AG04450 (cell line): ENCODE measurements at places on chromosomes 5 and 9.

GRCh38 chr5:10333154-10334006 is 20.1 kb upstream of the MARCHF6 start:
- DNase-seq, result no peak

- peak; percentile 92 for DNase-seq
Observed at GRCh38 chr9:100111235-100111634, 12.2 kb downstream of the INVS start.

- DNase-seq, result no peak
Observed at GRCh38 chr9:70795841-70796240, 325.6 kb downstream of the TRPM3 start.

DNA sequence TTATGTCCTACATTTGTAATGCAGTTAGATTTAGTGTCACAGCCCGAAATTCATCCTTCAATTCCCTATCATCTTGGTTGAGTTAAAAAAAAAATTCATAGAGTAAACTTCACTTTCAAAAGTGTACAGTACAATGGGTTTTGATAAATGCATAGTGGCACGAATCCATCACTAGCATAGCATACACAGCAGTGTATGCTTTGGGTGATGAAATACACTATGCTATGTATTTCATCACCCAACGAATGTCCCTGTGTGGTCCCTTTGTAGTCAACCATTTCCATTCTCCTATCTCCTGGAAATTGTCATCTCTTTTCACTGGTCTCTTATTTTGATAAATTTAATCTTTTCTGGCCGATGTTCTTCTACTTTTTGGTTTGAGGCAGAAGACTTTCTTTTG is 129.4 kb upstream of the BASP1 start:
- DNase-seq, result no peak

DNA sequence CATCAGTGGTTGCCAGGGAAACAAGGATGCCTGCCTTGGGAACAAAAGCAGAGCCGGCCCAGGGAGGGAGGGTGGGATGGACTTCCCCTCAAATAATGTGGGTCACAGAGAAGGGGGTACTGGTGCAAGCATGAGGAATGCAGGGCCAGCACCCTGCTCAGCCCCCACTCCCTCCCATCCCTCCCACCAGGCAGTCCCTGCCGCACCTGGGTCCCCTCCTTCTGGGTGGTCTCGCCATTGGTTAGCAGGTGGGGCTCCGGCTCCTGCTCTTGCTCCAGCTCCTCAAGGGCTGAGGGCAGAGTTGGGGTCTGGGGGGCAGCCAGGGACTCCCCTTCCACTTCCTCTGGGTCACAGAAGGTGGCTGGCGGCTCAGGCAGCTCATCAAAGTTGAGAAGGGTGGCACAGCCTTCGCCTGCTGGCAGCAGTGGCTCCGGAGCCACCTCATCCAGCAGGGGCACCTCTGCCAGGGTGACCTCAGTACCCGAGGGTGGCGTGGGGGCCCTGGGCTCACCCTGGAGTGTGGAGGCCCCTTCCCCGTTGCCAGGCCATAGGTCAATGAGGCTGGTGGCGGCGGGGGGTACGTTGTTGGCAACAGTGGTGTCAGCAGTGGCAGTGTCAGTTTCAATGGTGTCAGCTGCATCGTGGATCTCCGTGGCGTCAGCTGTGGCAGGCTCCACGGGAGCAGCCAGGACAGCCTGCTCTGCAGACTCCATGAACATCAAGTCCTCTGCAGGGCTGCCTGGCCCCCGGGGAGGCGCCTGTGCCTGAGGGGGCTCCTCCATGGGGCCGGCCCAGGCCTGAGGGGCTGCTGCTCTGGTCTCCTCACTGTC is 11.5 kb downstream of the PRR7 start:
- no peak for DNase-seq

DNA sequence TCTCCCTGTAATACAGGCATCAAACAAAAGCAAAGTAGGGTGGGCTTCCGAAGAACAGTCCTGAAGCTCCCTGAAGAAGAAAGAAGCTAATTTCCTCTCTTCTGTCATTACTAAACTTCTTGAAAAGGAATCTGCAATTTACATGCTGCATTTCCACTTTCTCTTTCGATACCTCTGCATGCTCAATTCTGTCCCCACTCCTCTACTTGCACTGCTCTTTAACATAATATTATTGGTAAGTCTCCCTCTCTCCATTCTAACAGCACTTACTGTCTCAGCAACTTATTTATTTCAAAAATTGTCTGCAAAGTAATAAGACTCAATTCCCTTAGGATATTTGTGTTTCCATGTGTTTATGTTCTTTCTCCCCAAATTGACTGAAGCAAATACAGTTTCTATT is 3.9 kb upstream of the PLPP1 start:
- no peak for DNase-seq

DNA sequence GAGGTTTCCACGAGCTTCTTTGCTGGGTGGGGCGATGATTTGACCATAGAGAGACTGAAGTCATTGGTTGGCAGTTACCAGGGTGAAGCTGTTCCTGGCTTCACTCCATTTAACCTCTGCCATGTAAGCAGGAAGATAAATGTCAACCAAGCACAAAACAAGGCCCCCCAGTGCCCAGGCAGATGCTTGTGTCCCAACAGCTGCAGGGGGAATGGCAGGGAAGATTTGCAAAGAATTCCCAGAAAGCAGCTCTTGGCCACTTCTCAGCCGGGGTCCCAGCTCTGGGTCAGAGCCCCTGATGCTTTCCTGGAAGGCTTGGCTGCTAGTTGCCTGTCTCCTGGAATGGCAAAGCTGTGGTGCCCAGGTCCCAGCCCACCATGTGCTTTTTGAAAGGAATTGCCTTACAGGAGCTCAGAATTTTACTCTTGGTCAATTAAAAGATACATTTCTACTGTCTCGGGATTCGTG is 383.4 kb downstream of the ENC1 start:
- DNase-seq, result no peak

GRCh38 chr5:113447498-113448050 is 12.8 kb upstream of the TSSK1B start:
- DNase-seq, result no peak

DNA sequence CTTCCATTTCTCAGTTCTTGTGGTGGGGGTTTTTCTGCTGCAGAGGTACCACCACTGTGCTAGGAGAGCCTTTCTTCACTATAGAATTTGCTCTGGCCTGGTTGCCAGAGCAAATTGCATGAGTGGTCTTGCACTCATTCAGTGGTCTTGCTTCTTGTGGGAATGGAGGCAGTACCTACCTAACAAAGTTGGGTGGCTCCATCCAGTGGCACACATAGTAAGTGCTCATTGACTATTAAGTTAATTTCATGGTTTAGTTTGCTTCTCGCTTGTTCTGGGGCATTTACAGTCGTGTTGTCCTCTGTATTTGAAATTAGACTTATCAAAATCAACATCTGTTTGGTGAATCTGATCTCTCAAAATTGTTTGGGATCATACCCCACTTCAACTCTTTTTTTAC is 23.0 kb downstream of the SLC28A3 start:
- DNase-seq, result no peak

GRCh38 chr5:87231037-87231808 is 36.5 kb upstream of the RASA1 start:
- DNase-seq, result no peak

GRCh38 chr5:74149395-74149794 is 491.1 kb downstream of the ENC1 start:
- peak; percentile 79 for DNase-seq

GRCh38 chr5:119353213-119353612 is 2.6 kb upstream of the TNFAIP8 start:
- DNase-seq, result no peak

DNA sequence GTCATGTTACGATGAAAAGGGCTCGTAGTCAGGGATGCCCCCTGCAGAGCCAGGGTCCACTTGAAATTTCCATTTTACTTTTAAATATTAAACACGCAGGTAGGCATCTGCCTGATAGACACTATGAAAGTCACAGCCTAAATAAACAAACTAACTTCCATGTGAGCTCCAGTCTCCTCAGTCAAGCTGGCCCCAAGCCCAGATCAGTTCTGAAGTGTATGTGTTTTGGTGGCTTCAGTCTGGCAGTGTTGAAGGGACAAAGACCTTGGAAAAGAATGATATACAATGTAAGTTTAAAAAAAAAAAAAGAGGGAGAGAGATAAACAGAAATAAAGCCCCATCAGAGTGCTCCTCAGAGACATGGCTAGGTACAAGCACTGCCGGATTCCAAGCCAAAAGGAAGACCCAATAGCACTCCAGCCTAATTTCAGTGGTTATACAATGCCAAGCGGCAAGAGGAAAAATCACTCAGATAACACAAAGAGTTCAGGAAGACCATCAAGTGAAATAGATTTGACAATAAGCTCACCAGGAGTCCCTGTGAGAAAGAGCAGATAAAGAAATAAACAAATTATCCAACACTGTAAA is 181.0 kb downstream of the BNC2 start:
- no peak for DNase-seq

- DNase-seq, result no peak
Observed at GRCh38 chr9:86207193-86207592, 52.3 kb downstream of the C9orf153 start.

DNA sequence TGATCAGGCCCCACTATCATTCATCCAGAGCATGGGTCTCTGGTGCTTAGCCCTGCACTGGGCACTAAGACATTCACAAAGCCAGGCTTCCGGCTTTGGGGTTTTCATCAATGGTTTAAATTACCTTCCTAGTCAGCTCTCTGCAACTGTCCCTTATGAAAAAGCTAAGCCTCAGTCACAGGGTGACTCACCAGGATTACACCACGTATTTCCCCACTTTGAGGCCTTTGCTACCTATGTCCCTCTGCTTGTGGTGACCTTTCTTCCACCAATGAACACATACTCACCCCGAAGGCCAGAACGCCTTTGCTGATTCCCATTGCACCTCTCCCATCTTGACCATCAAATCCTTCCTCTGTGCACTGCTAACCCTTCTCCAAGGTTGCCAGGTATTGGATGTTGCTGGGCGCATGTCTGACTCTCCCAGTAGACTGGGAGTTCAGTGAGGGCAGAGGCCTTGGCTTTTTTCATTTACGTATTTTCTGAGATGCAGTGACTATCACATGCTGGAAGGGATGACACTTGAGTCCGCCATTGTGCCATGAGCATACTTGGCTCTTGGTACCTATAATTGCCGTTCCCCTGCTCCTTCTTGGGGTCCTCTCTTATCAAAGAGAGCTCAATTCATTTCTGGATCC is 58.7 kb upstream of the TNFSF8 start:
- no peak for DNase-seq

GRCh38 chr5:36743891-36744772 is 132.4 kb upstream of the NIPBL start:
- peak; percentile 11 for DNase-seq

- no peak for DNase-seq
Observed at GRCh38 chr9:124088476-124088837, 76.9 kb downstream of the LHX2 start.

DNA sequence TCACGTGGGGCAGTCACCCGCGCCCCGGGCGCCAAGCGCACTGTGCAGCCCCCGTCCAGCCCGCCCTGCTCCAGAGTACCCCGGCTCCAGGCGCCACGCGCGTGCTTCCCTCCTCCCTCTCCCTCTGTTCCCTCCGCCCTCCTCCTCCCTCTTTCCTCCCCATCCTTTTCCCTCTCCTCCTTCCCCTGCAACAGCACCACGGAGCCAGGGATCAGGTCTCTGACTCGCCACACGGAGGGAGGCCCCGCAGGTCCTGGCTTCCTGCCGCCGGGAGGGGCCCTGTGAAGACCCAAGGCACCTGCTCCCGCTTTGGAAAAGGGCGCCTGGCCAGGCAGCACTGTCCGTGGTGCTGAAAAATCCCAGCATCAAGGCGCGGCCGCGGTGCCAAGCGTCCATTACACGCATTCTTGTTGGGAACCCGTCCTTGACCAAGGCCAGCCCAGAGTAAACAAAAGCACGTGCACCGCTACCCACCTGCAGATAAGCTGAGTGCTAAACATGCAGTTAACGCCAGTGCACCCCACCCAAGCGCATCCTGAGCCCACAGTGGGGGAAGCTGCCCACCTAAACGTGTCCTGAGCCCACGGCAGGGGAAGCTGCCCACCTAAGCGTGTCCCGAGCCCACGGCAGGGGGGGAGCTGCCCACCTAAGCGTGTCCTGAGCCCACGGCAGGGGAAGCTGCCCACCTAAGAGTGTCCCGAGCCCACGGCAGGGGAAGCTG is 21.7 kb downstream of the SLC6A18 start:
- DNase-seq, result no peak

DNA sequence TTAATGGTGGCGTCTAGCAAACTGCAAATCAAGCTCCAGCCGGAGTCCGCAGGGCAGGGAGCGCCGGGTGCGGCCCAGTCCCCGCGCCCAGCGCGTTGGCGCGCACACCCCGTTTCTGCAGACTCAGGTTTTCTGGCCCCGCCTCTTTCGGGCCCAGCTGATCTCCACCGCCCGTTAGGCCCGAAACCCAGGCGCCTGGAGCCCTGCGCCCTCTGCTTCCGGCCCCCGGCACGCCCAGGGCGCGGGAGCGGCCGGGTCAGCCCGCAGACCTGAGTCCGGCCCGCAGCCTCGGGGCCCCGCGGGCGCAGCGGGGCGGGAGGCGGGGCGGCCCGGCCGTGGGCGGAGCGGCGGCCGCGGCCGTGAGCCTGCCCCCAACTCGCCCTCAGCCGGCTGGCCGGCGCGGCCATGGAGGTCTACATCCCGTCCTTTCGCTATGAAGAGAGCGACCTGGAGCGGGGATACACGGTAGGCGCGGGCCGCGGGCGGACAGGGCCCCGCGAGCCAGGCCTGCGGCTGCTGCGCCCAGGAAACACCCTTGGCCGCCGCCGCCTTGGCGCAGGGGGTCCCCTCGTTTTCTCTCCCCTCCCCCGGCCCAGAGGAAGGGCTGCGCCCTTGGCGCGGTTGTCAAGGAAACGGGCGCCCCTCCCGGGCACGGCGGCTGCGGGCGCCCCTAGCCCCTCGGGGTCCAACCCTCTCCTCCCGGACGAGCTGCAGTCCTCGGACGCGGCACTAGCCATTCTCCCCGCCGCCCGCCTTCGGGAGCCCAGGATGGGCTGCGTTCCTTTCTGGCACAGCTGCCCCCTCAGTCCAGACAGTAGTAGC is at the start of gene SNX24:
SNX24 (plus strand) TSS at position 385 of the 822 bp plus-strand sequence; CDS start at position 406, 21 bp downstream.
- DNase-seq, result peak; percentile 10

GRCh38 chr9:82149501-82149946 is 161.0 kb downstream of the SPATA31D1 start:
- no peak for DNase-seq

GRCh38 chr5:153572411-153573145 is 82.1 kb downstream of the GRIA1 start:
- DNase-seq, result no peak

DNA sequence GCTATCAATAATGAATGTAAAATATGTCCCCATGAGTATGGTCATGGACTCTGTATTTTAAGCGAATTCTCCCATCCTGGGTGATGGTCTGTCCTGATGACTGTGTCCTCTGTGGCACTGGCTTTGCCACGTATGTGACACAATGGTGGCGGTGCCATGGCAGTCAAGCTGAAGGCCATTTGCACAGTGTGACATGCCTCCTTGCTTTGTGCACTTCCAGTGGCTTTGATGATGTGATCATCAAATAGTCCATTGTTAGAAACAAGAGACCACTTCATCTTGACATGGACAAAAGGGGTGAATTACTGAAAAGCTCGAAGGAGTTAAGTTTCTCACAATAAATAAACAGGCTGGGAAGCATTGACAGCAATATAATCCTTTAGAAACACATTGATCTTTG is 31.0 kb upstream of the PRRC1 start:
- no peak for DNase-seq

DNA sequence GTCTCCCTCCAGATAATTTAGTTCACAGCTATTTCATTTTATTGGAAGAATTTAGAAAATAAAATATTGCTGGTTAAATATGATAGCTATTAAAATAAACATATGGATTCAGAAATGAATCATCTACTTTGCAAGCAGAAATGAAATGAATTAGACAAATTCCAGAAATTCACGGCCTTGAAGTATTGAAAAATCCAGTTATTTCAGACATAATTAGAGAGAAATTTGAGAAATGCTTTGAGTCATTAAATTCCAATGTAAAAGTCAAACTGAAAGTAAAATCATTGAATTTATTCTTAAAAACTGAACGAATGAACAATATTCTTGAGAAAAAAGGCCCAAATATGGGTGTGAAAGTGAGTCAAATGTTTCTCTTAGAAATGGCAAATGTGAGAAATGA is 632.6 kb upstream of the EDIL3 start:
- no peak for DNase-seq
